NCI-H510A treated with DMSO at 0.1 percent for 48 hours (cell line): ENCODE measurements at places on chromosomes 16 and 17.

DNA sequence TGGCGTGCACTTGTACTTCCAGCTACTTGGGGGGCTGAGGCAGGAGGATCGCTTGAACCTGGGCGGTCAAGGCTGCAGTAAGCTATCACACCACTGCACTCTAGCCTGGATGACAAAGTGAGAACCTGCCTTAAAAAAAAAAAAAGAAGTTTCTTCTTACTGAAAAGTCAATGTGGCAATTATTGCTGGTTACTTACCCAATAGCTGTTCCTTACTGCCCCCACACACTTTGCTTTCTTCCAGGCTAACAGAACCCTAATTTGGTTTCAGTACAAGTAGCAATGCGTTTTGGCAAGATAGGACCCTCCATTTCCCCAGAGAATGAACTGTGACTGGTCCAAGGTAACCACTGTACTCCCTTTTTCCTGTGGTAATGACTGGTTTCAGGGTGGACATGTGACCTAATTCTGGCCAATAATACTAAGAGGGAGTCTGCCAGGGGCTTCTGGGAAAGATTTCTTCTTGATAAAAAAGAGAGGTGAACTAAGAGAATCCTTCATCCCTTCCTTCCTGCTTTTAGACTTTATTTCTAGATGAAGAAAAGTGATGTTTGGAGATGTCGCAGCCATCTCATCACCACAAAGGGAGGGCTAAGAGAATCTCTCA is 58.8 kb upstream of the MSI2 start:
- DNase-seq, result no peak

GRCh38 chr16:10181196-10182162 is 749 bp downstream of the GRIN2A start:
- peak; percentile 25 for DNase-seq

DNA sequence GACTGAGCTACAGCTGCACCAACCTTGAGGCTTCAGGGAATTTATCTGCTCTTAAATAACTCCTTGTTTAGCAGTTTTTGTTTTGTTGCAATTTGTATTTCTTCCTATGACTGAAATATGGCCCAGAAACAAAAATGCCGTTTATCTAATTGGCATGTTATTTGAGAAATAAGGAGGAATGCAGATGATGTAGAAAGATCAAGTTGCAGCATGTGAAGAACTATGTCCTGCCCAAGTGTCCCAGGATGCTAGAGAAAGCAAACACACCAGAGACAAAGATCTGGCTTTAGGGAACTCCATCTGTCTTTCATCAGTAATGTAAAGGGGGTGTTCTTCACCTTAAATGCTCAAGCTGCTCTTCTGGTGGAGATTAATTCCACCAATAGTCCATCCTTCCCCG is 29.7 kb downstream of the USP31 start:
- no peak for DNase-seq

DNA sequence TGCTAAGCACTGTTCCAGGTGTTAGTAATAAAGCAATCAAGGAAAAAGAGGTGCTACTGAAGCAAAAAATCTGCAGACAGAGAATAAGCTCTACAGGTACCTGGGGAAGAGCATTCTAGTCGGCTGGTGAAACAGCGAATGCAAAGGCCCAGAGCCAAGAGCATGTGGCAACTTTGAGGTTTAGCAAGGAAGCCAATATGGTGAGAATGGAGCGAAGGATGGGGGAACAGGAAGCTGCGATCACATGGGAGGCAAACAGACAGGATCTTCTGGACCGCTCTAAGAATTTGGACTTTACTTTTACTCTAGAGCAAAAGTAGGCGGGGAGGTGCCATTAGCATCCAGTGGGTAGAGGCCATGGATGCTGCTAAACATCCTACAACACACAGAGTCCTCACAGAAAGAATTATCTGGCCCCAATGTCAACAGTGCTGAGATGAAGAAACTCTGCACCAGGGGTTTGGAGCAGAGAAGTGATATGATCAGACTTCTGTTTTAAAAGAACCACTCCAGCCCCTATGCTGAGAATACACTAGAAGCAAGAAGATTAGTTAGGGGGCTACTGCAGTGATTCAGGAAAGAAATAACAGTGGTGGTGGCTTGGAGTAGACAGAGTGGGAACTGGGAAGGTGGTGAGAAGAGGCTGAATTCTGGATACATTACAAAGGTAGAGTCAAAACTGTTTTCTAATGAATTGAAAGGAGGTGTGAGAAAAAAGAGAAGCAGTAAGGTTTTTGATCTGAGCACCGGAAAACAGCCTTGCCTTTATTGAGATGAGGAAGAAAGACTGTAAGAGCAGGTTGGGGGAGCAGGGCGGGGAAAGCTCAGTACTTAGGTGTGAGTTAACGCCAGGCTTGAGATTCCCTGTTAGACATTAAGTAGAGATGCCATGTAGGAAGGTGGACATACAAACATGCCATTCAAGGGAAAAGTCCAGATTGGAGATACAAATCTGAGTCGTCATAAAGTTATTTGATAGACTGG is 11.0 kb downstream of the EFTUD2 start:
- DNase-seq, result no peak

- no peak for DNase-seq
Observed at GRCh38 chr17:7174603-7175326, 4.4 kb downstream of the ASGR1 start.
